ENCODE measurements at places on chromosomes 7 and 10.

- DNase-seq, result no peak
These were observed 76.2 kb downstream of the VIPR2 start for GRCh38 chr7:159068488-159068811.

- peak; percentile 5 for DNase-seq
These were observed 45.8 kb upstream of the DNAH11 start for GRCh38 chr7:21497072-21497471.

DNA sequence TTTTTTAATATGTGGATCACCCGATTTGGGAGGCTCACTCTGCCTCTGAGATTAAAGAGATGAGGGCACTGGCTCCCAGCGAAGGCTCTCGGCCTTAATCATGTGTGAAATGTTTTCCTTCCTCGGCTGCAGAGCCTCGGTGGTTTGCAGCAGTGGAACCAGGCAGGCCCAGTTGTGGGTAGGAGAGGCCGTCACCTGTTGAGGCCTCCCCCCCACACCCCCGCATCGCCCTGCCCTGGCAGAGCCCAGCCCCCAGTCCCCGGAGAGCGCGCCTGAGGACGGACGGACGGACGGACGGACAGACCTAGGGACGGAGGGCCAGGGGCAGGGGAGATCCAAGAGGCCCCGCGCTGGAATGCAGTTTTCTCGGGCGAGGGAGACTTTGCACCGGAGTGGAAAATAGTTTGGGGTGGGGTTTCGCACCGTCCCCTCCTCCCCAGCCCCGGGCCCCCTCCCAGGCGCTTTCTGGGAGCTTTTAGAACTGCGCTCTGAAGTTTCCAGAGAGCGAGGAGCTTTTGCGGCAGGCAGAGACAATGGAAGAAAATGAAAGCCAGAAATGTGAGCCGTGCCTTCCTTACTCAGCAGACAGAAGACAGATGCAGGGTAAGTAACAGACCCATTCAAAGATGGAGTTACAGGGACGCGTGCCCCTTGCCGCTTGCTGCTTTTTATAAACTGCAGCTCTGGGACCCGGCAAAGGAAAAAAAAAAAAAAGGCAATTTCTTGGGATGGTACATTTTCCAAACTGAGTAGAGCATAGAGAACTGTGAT, at the start of gene KIAA1217:
Gene KIAA1217 (plus strand): TSS at position 478 of the 771 bp plus-strand sequence. CDS start 56 bp downstream, at position 534.
- DNase-seq, result peak; percentile 24

DNA sequence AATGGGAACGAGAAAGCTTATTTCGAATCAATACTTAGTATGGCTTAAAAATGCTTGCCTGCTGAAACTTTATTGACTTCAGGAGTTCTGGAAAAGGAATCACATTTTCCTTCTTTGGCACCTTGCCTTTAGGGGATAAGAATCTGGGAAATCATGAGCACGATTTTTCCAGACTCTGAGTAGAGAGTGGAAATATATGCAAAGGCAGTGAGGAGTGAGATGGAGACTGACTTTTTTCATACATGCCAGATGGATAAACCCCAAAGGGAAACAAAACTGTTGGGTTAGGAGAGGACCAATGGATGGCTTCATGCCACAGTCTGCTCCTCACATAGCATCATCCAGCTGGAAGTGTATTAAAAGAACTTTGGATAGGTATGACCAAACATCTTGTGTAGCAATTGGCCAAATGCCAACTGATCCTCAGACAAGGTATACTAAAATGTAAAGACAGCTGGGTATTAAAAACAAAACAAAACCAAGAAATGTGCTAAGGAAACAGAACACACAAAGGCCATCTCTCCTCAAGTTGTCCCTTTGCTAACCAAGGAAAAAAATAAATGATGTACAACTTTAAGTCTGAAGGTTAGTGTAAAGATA, 1.7 kb downstream of the COL28A1 start:
- DNase-seq, result no peak

DNA sequence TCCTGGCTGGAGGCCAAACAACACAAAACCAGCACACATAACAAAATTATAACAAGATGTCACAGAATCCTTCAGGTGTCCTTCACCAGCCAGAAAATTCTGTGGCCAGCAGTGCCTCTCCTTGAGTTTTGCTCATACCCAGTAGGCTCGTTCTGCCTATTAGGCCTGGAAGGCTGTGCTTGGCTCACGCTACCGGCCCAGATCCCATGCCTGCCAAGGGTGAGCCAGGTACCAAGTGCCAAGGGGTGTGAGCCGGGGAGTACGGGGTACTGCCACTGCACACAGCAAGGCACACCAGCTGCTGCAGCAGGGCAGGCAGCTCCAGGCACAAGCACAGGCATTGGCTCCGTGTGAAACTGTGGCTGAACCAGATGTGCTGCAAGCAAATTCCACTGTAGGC, 1562.0 kb downstream of the REEP3 start:
- DNase-seq, result no peak

- DNase-seq, result peak; percentile 97
These were observed 5.2 kb upstream of the MYH16 start for GRCh38 chr7:99267481-99267840.

DNA sequence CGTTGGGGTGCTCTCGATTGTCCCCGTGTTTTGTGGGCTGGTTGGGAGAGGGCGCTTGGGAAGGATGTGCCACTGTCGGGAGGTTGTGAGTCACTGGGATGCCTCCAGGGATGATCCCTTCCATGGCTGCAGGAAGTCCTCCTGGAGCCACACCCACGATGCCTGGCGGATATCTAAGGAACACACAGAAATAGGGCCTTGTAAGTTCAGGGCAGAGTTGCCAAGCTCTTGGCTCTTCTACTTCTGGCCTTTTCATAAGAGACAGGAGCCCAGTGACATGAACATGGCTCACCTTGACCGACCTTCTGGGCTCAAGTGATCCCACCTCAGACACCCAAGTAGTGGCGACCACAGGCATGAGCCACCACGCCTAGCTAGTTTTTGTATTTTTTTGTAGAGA, 47.6 kb downstream of the ZRANB1 start:
- no peak for DNase-seq

- DNase-seq, result no peak
These were observed 34.0 kb downstream of the CUL2 start for GRCh38 chr10:35056133-35056532.

DNA sequence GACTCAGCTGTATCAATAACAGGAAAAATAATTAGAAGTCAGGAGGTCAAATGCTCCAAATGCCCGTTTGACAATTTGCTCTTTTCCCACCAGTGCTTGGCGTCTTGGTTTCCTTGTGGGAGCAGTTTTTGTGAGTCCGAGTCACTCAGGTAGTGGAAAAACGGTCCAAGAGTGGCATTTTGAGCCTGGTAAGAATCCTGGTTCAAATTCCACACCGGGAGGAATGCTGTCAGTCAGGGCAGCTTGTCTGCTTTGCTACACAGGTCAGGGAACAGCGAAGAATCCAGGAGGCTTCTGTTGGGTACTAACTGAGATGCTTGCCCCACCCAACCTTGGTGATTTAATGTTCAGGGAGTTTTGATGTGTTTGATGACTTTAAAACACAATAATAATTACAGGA, 209.5 kb downstream of the HERPUD2 start:
- no peak for DNase-seq

- no peak for DNase-seq
These were observed 518.0 kb downstream of the REEP3 start for GRCh38 chr10:64039198-64039597.

GRCh38 chr7:12031638-12032037, 179.5 kb upstream of the TMEM106B start:
- DNase-seq, result peak; percentile 2

DNA sequence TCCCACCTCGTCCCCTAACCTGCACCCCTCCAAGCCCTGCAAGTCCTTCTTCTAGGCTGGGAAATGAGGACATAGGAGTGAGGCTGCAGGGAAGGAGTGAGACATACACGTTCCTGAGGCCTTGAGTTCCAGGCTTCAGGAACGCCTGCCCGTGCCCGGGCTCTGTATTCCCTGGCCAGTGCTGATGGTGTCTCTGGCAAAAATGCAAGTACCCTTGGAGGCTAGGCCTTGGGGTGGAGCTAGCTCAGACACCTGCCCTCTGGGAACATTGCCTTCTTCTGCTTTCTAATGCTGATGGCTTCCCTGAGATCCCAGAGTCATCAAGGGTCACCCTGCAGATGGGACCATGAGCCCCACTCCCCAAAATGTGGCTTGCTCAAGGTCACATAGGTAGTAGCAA, 76.0 kb downstream of the GRK5 start:
- no peak for DNase-seq

- DNase-seq, result no peak
These were observed 48.0 kb upstream of the KIF5B start for GRCh38 chr10:32104181-32104580.

- DNase-seq, result peak; percentile 45
These were observed 864 bp downstream of the PSTK start for GRCh38 chr10:122981066-122981464.

DNA sequence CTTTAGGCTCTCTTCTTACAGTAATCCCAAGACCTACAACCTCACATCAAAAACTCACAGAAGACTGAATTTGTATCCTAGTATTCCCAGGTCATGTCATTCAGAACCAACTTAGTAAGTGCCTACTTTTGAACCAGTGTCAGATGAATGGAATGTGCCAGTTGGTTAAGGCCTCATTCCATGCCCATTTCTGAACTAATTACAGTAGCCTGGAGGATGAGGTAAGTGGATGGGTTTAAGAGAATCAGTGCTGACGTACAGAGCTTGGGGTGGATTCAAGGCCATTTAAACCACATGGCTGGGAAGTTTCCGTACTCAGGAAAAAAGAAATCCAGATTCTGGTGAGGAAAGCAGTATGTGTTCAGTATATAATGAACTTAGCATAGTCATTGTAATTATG, 21.9 kb upstream of the FOXP2 start:
- DNase-seq, result peak; percentile 31

DNA sequence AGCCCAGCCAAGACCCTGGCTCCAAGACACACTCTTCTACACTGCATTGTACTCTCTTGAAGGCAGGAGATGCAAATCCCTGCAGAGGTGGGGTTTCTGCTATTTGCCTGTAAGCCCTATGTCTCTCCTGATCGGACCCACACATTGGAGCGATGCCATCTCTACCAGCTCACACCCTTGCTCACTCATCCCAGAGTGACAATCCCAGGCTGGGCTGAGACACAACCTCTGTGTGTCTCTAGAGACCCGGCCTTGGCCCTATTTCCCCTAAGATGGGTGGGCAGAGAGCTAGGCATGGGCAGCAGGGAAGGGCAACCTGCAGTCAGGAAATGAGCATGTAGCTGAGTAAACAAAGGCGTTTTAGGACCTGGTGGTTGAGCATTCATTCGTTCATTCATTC, 25.6 kb downstream of the CCDC3 start:
- no peak for DNase-seq

All from AG08395 (cell line).